Fibroblast of skin of left quadriceps (primary cell): ENCODE measurements at places on chromosomes 2 and 18.

DNA sequence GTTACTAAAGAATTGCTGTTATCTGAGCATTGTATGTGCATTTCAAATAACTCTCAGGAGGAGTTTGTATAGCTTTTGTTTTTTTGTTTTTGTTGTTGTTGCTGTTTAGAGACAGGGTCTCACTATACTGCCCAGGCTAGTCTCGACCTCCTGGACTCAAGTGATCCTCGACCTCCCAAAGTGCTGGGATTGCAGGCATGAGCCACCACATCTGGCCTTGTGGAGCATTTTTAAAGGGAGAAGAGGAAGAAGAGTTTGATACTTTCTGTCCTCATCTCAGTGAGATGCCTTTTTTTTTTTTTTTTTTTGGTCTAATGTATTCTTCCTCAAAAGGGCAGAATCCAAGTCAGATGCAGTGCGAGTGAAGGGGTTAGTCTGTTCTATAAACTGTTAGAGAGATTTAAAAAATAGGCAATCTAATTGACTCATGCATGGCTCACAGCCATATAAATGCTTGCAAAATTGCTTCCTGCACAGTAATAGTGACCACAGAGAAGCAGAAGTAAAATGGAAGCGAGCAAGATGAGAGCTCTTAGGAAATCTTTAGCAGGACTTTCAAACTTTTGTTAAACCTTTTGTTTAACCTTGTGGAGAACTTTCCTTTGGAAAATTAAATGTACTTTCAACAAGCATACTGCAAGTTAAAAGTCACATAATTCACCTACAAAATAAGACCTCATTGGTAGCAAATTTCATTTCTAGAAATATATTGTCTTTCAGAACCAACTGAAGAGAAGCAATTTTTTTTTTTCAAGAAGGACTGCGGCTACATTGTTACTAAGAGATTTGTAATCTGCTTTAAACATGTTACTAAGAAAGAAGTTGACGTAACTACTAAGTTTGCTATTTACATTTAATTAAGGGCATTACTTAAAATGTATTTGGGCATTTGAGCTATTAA is 52.3 kb upstream of the ROCK1 start:
- peak; percentile 85 for DNase-seq

GRCh38 chr2:198905881-198906612 is 551.7 kb downstream of the SATB2 start:
- DNase-seq: no peak

DNA sequence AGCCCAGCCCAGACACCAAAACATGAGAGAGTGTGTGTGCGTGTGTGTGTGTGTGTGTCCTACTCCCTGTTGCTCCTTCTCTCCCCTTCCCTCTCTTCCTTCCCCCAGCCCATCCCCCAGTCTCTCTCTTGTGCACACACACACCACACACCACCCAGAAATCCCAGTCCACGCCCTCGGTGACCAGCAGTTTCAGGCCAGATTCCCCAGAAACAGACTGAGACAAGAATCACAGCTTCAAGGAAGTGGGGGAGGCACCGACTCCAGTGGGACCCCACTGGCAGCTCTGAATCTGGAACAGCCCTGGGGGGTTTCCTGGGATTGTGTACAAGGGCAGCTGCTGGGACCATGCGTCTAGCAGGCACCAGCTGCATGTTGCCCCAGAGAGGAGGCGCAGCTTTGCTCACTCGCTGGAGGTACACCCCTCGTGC is 113.5 kb downstream of the NDUFA10 start:
- DNase-seq: no peak

GRCh38 chr2:6475155-6475940 is 390.4 kb downstream of the CMPK2 start:
- no peak for DNase-seq

DNA sequence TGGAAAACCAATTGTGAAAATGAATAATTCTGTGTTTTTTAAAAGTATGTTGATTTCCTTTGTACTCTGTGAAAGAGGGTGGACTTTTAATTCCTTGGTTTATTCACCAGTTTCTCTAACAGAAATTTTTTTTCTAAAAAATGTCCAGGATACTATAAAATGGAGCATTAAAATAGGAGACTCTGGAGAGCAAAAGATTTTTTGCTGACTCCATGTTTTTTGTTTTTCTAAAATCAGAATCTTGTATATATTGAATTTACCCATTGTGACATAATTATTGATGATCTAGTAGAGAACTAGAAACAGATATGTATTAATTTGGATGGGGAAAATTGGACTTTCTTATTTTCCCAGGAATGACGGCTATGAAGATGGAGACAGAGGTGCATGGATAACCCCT is 23.2 kb upstream of the EFEMP1 start:
- no peak for DNase-seq
